ENCODE measurements at places on chromosomes 3 and 15.

GRCh38 chr3:162441716-162442115 lies 945.1 kb downstream of the OTOL1 start:
- no peak for DNase-seq

DNA sequence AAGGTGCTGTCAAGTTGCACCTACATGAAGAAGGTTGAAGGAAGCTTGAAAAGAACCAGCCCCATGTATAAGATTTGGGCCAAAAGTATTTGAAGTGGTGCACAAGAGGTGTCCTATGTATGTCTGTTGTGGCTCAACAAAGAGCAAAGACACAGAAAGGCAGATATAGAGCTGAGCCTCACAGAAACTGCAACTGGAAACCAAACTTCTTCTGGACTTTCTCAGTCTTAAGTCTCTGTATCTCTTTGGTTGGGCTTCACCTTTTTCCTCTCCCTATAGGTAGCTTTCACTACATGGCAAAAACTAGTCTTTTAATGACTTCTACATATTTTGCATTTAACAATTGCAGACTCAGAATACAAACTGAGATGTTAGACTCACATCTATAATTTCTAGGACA lies 8.8 kb upstream of the CMC1 start:
- DNase-seq, result no peak

DNA sequence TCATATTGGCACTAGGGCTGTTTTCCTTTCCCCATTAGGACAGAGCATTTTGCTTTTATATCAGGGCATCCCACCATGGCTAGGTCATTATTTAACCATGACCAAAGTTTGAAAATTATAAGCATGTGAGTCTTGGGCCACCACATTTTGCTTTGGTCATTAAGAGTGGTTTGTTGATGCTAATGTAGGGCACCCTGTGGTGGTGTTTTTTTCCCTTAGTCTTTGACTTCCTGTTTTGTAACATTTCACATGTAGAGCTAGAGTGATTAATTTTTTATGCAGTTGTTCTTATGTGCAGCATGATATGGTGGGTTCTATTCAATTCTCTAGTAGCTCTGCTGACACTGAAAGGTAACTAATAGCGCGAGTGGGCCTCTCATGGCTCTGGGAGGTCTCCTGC lies 249.6 kb upstream of the ROBO1 start:
- DNase-seq, result no peak

- no peak for DNase-seq
Observed at GRCh38 chr3:69191516-69191915, 69.1 kb upstream of the LMOD3 start.

DNA sequence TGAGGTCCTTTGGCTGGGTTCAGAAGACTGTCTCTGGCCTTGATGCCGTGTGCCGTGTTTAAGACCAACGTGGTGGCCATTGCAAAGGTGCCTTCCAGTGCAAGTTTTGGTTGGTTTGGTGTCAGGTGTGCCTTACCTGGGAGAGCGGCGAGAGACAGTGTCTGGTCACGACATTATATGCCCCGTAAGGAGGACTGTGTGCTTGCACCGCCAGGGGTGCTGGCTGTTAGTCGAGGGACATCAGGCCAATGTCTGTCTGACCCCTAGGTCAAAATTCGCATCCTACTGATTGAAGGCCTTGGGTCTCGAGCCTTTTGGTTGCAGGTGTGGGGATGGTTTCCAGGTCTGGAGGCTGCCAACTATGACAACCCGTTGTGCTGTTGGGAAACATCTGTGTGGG lies 111.9 kb downstream of the SNRPN start:
- no peak for DNase-seq

- DNase-seq, result no peak
Observed at GRCh38 chr3:90095811-90096210, 988.4 kb downstream of the EPHA3 start.

- no peak for DNase-seq
Observed at GRCh38 chr3:66715806-66716205, 215.0 kb upstream of the LRIG1 start.

- DNase-seq, result no peak
Observed at GRCh38 chr3:138761002-138761401, 73.7 kb downstream of the PIK3CB start.

DNA sequence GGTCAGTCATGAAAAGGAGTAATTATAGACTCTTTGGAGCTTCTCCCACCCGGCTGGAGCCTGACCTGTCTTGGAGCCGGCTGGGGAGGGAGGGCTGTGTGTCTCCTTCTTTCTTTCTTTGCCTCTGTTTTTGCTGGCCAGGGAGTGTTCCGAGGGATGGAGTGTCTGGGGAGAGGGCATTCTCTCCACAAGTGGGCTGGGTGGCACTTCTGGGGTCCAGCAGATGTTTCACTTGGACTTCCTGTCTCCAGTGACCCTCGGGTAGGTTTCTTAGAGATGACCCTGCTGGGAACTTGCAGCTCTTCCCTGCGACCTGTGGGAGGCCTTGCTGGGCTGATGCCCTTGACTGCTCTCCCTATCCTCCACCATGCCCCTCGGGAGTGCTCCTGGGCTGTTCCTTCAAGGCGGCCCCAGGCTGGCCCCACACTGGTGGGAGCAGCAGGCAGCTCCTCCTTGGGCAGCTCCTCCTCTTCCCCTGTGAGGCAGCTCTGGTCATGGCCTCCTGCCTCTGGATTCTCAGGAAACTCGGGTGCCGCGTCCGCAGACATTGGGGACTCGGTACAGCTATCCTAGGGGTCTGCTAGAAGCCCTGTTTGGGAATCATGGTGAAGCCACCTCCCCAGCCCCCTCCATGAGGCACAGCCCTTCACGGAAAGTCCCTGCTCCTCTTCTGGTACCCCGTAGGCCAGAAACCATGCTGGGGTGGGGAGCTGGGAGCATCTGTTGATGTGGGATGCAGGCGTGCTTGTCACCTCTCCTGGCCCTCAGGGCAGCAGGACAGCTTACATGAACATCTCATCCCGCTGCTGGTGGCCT lies 44.9 kb downstream of the APBA2 start:
- no peak for DNase-seq

GRCh38 chr3:119944091-119944490 lies 150.2 kb downstream of the GSK3B start:
- DNase-seq, result no peak

DNA sequence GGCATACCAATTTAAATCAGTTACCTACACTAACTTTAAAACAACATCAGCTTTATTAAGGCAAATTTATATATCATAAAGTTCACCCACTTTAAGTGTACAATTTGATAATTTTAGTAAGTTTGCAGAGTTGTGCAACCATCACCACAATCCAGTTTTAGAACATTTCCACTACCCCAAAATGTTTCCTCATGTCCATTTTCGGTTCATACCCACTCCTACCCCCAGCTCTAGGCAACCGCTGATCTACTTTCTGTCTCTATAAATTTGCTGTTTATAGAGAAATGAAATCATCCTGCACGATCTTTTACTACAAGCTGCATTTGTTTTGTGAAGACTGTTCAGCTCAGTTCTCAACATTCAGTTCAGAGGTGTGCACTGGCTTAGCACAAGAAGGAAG lies 31.5 kb upstream of the FAM81A start:
- DNase-seq, result no peak

DNA sequence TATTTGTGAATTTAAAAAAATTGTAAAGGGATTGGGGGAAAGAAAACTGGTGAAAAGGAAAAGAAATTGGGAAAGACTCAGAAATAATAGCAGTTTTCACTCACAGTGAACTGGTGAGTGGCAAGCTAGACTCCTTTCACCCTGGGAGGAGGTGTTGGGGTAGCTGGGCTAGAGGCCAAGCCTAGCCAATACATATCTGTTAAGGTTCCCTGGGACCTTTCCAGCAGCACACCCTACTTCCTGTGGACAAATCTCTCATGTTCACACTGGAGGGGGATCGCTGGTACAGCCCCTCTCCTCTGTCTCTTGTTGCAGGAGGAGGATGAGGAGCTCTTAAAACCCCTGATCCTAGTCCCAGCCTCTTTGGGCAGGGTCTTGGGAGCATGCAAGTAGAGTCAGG lies 3.7 kb upstream of the RPP25 start:
- DNase-seq, result no peak

- DNase-seq, result peak; percentile 8
Observed at GRCh38 chr3:191627064-191627463, 166.1 kb downstream of the PYDC2 start.

DNA sequence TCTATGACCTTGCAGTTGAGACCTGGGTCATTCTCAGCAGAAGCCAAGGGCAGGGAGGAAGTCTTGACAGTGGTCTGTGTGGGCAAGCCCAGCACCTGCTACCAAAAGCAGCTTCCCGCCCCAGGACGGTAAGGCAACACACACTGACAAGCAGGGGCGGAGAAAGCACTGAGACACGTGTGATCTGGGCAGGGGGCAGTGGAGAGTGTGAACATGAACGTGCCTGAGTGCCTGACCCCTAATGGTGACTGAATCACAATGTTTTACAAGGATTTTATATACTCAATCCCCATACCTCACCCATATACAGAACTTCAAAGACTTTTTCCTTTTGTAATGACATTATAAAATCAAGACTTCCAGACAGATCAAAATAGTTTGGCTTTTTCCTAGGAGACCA lies 35.2 kb downstream of the ANP32A start:
- no peak for DNase-seq

DNA sequence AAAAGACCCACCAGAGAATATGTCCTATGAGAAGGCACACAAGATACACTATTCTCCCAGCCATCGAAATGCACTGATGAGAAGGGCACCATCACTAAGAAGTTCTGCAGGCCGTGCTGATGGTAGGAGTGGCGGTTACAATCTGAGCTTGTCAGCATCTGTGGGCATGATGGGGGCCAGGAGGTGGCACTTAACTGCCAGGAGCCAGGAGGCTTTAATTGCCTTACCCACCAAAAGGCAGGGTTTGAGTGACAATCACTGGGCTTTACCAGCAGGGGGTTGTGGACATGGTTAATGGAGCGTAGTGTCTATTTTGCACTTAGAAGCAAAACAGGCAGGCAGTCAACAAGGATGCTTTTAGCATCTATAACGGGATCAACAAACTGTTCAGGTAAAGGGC lies 16.0 kb upstream of the SQOR start:
- no peak for DNase-seq

DNA sequence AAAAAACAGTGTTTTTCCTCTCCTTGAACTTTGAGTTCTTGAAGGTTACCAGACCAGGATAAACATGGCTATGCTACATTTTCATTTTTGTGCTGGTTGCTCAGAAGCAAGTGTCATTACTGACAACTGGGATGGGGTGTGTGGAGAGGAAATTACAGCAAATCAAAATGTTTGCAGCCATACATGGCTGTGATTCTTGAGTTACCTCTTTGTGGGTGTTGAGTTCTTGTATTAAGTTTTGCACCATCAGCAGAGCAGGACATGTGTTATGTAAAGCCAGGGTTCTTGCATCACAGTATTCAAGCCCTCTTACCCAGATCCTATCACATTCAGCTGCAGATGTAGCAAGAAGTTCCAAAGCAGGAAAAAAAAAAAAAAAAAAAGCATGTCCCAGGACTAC lies 53.9 kb upstream of the ATOSA start:
- no peak for DNase-seq

DNA sequence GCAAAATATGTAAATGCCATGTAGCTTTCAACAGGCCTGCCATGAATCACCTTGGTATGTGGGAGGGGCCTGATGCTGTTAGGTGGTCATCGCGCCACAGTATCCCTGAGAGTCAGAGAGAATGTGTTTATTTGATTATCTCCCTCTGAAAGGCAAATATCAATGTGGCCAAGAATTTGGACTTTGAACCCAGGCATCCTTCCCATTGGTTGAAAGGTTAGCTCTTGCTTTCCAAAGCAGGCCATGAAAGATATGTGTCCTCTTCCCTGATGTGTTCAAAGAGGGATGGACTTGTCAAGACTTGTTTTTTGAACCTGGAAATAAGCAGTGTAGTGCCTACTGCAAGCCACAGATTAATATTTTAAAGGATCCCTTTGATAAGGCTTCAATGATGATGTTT lies 36.7 kb downstream of the SRP14 start:
- no peak for DNase-seq

DNA sequence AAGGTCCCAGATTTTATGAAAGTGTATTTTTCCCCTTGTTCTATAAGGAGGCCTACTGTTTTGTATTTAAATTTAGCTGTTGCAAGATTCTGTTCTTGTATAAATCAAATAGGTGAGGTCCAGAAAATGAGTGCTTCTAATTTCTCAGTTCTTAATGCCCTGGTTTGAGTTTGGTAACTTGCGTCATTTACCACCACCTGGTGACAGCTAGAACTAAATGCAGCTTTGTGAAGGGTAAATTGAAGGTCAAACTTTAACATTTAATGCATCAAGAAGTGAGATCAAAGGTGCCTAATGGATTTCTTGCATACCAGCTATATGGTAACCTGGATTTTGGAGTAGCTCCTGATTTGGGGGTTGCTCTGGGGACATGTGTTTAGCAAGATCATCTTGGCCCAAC lies 50.7 kb upstream of the POLR2M start:
- no peak for DNase-seq

DNA sequence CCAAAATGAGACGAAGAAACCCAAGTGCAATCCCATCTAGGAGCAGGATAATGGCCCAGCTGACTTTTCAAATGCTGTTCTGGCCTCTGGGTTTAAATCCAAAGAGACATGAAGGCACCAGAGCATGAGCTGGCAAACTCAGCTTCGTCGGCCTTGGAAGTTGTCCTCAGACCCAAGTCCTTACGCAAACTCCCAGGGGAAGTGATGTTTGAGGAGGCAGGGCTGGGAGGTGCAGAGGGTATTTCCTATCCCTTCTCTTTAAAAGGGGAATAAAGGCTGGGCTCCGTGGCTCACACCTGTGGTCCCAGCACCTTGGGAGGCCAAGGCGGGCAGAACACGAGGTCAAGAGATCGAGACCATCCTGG lies 68.9 kb upstream of the HERC1 start:
- DNase-seq, result no peak

DNA sequence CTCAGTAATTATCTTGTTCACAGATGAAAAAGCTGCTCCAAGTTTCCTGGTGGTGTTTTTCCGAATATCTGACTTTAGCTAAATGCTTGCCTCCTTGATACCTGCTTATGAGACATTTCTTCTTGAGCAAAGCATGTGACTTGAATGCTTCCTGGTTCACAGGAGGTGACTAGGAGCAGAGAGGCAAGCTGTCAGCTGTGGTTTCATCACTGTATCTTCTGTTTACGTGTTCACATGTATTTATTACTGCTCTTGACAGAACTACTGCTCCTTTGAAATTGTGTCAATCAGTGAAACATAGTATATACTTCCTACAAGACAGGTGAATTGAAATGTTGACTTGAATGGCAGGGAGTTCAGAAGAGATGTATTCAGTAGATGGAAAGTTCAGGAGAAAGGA lies 8.9 kb upstream of the SPPL2A start:
- DNase-seq, result no peak

DNA sequence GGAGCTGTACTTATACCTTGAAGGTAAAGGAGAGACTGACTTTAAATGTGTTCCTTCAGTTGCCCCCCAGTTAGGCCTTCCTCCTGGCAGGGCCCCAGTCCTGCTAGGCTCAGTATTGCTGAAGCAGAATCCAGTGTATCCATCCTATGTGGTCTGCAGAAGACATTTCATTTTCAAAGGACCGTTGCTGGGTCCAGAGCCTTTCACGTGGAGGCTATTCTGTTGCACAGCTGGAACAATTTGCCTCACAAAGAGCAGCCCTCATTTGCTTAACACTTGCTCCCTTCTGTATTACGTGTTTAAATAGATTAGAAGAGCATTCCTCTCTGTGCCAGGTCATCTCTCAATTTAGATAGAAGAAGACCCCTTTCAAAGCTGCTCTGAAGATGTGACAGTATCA lies 78.9 kb upstream of the CFAP20DC start:
- no peak for DNase-seq

- DNase-seq, result no peak
Observed at GRCh38 chr3:143809121-143809621, 39.1 kb downstream of the SLC9A9 start.
